Stimulated activated CD8-positive, alpha-beta memory T cell treated with anti-CD3 and anti-CD28 coated beads, Interleukin-2, amount 100 ng/mL, for 1 hour (primary cell): ENCODE measurements at places on chromosomes 2 and 18.
A peak's percentile ranks its signal among the peaks of the same experiment; 100 is the strongest.

GRCh38 chr18:51897884-51898283 is 442.1 kb upstream of the DCC start:
- DNase-seq = no peak

- DNase-seq = no peak
Observed at GRCh38 chr18:43882358-43883055, 605.2 kb upstream of the SYT4 start.

- no peak for DNase-seq
Observed at GRCh38 chr2:106885329-106885728, 638 bp downstream of the ST6GAL2 start.

- peak; percentile 4 for DNase-seq
Observed at GRCh38 chr2:59888015-59888414, 665.4 kb downstream of the BCL11A start.

GRCh38 chr2:98769784-98770183 is 38.9 kb upstream of the MGAT4A start:
- no peak for DNase-seq

DNA sequence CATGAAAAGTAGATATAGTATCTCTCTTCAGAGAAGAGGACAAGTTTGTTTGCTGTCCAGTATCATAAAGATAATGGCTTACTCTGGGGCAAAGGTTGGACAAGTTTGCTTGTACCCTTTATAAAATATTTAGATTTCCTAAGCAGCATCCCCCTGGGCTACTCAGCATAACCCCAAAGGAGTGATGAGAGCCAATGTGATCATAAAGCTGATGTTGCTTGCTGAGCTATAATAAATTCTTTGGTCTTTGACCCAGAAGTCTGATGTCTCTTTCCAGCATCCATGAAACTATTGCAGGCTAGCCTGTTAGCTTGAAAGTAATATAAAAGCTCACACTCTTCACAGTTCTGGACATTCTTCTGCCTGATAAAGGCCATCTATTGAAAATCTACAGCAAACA is 138.3 kb upstream of the STON1 start:
- no peak for DNase-seq

DNA sequence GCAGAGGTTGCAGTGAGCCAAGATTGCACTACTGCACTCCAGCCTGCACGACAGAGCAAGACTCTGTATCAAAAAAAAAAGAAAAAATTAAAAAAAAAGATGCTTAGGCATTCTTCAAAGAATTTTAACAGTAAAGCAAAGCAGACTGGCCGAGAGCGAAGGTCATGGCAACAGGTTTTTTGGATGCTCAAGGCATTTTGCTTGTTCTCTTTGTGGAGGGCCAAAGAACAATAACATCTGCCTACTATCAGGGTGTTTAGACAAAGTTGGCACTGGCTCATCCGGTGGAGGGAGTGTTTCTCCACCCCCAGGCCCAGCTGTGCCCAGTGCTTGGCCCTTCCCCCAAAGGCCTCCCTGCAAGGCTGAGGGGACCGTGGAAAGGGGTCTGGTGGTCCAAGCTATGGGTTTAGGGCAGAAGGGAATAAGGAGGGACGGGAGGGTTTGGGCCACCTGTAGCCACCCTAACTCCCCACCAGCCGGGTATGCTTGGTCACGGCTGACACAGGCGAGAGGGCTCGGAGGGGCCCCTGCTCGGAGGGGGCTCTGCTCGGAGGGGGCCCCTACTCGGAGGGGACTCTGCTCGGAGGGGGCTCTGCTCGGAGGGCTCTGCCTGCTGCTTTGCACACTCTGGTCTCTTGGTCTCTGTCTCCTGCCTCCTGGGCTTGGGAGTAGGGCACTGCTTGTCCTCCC is 26.7 kb upstream of the ALLC start:
- no peak for DNase-seq

- no peak for DNase-seq
Observed at GRCh38 chr2:43186679-43187374, 39.6 kb downstream of the ZFP36L2 start.

- DNase-seq = no peak
Observed at GRCh38 chr2:156884216-156884615, 373.3 kb upstream of the GALNT5 start.

DNA sequence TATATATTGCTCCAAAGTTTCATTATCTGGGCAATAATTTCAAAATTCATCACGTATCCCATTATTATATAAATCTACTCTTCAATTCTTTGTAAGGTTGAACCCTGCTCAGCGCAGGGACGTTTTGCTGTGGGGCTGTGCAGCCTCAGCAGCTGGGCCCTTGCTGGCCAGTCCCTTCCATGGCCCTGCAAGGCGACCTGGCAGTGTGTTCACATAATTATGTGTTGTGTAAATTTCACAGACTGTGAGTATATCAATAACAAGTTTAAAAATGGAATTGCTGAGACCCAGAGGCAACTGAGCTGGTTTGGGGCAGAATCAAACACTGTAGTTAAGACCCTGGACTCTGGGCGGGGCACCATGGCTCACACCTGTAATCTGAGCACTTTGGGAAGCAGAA is 16.1 kb upstream of the MAL start:
- no peak for DNase-seq

DNA sequence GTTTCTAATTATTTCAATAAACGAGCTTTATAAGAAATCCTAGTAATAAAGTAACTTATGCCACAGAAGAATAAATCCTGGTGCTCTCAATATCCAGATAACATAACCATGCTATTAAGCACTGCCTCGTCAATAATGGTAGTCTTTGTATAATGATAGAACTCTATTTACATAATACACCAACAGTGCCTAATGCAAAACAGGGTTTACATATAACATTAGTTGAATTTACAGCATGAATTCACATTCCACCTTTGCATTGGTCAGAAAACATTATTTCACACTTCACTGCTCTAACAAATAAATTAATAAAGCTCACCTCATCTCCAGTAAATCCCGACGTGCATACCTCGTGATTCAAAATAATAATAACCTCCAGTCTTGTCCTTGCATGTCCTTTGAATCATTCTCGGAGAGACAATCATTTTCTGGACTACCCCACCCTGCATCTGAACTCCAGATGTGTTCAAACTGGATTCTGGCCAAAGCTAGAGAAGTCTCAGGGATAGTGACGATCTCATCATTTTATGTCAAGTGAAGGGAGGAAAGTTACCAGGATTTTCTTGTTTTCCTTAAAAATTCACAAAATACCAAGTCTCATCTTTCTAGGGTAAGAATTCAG is 189.2 kb downstream of the NCKAP5 start:
- no peak for DNase-seq

GRCh38 chr2:224608104-224608503 is 22.9 kb upstream of the CUL3 start:
- DNase-seq = no peak

- DNase-seq = no peak
Observed at GRCh38 chr2:191049728-191050639, 36.0 kb upstream of the STAT1 start.

GRCh38 chr2:10559634-10560224 is 111.6 kb upstream of the ODC1 start:
- no peak for DNase-seq

GRCh38 chr2:63740943-63741342 is 100.8 kb upstream of the UGP2 start:
- DNase-seq = no peak

GRCh38 chr2:217858519-217859491 is 144.0 kb downstream of the TNS1 start:
- DNase-seq = no peak

DNA sequence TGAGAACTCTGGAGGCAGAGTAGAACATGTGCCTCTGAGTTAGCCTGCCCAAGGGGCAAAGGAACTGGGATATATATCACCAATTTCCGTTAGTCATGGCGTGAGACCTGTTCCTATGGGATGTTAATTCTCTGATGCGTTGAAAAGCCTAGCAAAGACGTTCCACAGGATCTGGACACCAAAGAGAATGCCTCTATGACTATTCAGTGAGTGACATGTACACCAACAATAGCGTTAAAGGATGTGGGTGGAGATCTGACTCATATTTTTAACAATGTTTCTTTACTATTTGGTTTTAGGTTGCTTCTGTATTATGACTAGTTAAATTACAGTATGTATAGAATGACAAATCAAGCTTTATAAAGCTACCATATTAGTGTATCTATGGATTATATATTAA is 320.9 kb upstream of the MC4R start:
- DNase-seq = no peak

GRCh38 chr2:237291138-237291792 is 122.7 kb downstream of the COL6A3 start:
- DNase-seq = no peak

DNA sequence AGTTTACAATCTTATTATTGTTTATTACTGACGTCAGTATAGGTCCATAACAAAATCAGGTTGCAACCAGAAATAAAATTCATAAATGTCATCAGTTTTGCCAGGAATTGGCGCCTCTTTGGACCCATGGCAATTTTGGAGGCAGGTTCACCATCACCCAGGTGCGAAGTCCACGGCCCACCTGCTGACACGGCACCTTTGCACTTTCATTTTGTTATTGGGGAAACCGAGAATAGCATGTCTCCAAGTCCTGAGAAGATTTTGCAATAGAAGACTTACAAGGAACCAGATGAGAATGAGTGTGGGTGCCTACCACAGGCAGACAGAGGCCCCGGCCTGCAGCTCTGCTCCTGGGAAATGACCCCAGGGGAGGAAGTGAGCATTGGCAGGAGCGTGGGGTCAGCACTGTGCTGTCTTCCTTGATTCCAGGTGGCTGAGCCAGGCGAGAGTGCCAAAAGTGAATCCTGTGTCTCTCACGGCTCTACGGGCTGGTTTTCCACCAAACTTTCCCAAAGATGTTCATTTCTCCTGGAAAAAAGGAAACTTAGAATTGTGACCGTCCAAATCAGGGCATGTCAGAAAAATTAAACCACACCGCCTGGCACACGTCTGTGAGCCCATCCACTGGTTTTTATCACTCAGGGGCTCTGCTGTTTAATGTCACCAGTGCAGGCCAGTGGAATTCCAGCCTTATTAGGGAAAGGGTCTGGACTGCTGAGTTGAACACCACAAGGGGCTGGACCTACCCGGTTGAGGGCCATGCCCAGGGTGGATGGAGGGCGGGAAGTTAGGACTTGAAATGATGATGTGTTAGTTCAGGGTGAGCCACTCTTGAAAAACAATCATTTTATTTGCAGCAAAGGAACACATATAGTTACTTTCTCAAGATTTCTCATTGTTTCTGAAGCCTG is 96.5 kb downstream of the PTGR3 start:
- DNase-seq = no peak

DNA sequence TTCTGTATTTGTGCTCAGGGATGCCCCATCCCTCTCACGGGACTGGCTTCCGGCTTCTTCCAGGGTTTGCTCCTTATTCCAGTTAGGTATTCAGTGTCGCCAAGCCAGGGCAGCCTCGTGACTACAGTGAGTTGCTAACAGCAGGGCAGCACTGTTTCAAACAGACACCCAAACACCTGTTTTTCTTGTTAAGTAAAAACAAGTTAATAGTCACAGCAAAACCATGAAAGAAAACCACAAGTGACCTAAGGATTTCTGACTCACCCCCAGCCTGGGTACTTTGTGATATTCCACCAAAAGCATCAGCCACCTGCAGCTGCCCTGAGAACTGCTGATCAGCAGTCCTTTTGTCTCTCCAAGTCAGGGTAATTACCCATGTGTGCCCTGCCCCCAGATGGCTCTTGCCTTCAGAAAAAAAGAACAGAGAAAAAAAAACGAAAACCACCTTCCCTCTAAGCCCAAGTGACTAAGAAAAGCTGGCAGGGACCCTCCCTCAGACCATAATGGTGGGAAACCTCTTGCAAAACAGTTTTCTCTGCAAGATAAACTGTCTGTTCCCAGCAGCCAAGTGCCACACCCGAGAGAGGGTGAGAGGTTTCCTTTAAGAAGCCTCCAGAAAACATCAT is 178.2 kb downstream of the ANAPC1 start:
- no peak for DNase-seq

DNA sequence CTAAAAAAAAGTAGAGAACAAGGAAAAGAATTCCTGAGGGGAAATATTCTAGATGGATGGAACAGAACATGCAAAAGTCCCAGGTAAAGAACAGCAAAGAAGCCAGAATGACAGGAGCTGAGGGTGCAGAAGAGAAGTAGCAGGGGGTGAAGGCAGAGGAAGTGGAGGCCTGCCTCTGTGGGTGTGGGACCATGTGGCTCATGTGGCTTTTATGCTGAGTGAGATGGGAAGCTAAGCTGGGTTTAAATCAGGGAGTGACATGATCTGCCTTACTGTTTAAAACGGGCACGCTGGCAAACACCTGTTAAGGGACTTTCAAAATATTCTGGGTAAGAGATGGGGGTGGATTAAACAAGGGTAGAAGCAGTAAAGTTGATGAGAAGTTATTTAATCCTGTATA is 40.0 kb downstream of the GKN2 start:
- no peak for DNase-seq

DNA sequence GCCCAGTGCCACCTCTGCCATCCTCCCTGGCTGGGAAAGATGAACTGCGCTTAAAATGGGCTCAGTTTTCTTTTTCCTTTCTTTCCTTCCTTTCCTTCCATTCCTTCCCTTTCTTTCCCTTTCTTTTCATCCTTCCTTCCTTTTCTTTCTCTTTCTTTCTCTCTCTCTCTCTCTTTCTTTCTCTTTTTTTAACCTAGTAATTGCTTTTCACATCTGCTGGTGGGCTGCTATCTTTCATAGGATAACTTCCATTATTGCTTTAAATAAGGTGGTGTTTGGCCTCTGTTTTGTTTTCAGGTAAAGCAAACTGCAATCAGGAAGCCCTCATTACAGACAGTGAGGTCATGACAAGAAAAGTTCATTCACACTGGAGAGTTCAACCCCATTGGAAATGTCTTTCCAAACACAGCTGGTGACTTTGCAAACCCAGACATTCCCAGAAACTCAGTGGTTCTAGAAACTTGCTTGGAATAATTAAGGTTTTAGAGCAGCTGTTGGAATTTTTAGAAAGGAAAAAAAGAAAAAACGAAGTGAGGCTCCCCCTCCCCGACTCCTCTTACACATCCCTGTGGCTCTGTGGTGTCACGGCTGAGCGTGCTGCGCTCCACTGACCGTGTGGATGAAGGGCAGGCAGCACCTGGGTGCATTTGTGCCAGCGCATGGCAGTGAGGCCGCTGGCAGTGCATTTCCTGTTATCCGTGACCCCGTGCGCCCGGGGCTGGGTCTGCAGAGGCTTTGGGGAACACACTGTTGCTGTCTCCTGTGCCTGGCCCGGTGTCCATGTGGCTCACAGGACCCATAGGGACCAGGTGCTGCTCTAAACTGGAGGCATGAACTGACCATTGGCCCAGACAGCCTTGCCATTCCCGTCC is 76.9 kb downstream of the MBP start:
- DNase-seq = no peak

- DNase-seq = no peak
Observed at GRCh38 chr18:12088731-12089375, 4.8 kb upstream of the ANKRD62 start.

DNA sequence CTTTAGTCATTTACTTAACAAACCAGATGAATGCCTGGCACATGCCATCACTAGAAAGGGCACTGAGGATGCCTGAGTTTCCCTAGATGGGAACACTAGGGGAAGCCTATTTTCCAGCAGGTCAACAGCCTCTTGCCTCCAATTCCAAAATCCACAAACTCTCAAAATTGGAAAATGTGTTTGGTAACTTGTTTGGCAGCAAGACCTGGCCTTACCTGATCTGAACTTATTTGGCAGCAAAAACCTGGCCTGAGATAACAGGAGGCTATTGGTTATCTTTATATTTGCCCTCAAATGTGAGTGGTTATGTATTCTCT is 2.6 kb downstream of the LIPG start:
- no peak for DNase-seq

- no peak for DNase-seq
Observed at GRCh38 chr2:3959372-3959771, 256.0 kb downstream of the DCDC2C start.
